ENCODE measurements at places on chromosomes 7 and 10.

- DNase-seq, result no peak
These were observed 86.8 kb upstream of the CACNA2D1 start for GRCh38 chr7:82530361-82530760.

DNA sequence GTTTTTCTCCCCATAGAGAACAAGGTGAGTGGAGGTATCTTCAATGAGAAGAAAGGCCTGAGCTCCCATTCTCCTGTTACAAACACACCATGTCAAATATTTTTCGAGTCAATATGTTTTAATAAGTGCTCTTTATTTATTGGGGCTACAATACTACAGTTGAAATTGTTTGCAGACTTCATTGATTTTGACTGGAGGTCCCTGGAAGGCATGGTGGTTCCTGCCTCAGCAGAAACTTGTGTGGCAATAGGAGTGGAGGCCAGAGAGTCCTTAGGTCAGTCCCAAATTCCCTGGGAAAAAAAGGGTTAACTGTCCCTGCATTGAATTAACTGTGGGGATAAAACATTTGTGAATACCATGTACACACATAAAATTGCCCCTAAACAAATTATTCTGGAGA, 22.7 kb downstream of the KLF6 start:
- no peak for DNase-seq

DNA sequence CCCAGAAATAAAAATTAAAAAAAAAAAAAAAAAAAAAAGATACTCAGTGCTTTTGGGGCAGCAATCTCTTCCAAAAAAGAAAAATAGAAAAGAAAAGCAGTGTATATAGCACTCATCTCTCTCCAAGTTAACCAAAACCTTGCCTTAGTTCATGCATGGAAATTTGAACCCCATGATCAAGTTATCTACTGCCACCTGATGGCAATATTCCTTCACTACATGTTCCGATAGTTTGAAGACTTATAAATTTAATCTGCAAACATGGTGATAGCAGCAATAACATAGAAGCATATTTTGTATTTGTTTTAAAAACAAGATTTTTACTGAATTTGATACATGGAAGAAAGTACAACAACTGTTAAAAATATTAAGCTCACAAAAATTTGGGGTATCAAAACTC, 48.6 kb upstream of the SLIT1 start:
- DNase-seq, result peak; percentile 51

DNA sequence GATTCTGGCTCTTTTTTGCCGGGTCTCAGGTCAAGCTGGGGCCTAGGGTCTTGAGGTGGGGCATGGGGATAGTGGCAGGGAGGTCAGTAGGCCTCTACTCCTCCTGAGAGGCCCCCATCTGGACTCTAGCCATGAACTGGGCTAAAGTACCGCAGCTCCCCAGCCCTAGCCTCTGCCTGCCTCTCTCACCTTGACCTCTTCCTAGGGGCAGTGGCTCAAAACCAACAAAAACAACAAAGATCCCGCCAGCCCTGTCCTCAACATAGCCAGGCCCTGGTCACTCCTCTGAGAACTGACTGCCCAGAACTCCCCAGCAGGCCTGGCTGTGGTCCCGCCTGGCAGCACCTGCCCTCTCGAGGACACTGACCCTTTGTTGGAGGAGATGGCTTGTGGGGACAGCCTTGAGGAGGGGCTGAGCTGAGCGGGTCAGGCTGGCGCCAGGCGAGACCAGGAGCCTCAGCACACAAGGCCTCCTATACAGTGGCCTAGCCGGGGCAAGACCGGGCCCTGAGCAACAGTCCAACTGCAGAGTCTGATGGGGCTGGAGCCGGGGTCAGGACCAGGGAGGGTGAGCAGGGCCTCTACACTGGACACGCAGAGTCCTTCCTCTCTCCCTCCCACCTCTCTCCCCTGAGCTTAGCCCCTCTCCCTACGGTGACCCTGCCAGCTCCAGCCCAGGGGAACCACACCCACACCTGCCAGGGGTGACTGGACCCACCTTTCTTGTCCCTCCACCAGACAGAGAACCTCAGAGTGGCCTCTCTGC, 11.6 kb upstream of the PPIF start:
- no peak for DNase-seq

DNA sequence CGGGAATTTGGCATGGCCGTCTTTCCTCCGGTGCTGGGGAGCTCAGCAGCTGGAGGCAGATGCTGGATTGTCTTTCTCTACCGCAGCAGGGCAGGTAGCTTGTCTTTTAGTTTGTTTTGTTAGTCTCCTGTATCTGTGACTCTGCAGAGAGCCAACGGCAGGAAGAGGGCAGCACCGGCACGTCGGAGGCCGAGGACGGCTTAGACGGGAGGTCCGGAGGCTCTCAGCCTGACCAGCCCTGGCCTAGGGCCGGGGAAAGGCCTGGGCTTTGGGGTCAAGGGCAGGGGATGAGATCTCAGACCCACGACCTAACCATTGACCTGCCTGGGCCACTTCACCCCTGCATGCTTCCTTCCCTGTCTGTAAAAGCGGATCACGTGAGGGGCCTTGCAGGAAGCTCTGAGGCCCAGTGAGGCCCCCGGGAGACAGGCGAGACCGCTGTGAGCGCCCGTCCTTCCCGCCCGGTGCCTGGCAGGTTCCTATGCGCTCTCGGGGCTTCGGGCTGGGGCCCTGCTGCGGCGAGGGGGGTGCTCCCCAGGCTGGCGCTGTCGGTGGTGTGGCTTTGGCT, 72.7 kb downstream of the LHPP start:
- DNase-seq, result no peak

DNA sequence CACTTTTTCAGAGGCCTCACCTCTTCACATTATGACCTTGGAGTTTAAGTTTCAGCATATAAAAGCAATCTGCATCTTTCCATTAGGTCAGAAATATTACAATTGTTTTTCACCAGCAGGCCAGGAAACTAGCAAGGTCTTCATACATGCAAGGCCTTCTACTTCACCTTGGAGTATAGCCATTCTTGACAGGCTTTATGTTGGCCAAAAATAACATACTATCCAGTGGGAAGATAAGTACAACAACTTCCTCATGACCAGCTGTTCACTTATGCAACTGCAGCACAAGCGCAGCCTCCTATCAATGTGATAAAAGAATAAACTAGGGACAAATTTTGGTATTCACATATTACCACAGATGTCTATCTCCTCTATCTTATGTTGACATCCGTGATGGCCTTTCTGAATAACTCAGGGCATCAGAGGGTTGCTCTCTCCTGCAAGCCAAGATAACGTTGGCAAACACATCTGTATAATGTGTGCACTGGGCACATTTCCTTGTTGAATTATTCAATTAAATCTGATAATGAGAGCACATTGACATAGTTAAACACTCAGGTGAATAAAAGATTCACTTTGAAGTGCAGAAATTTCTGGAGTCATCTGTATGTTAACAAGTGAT, 239.8 kb downstream of the FZD1 start:
- no peak for DNase-seq
